ENCODE measurements at places on chromosomes 5 and 9. TPM values are rescaled to one million over a fixed set of nuclear protein-coding genes. Genes with fewer than 3 reads are reported as not detected.

The IL13 gene
- total RNA-seq = 8.0 TPM

The LCN15 gene
- total RNA-seq = not detected

The LCNL1 gene
- total RNA-seq = not detected

The DRD1 gene
- total RNA-seq = not detected

The TAF11L5 gene
- not detected for total RNA-seq

All from activated T-cell treated with anti-CD3 and anti-CD28 coated beads, Interleukin-2, amount 50 U/mL, for 72 hours (primary cell).